Activated T-cell treated with anti-CD3 and anti-CD28 coated beads, Interleukin-2, amount 50 U/mL, for 24 hours (primary cell): ENCODE measurements at places on chromosomes 4 and X.

GRCh38 chr4:108336076-108336475, 167.3 kb upstream of the LEF1 start:
- DNase-seq = no peak

DNA sequence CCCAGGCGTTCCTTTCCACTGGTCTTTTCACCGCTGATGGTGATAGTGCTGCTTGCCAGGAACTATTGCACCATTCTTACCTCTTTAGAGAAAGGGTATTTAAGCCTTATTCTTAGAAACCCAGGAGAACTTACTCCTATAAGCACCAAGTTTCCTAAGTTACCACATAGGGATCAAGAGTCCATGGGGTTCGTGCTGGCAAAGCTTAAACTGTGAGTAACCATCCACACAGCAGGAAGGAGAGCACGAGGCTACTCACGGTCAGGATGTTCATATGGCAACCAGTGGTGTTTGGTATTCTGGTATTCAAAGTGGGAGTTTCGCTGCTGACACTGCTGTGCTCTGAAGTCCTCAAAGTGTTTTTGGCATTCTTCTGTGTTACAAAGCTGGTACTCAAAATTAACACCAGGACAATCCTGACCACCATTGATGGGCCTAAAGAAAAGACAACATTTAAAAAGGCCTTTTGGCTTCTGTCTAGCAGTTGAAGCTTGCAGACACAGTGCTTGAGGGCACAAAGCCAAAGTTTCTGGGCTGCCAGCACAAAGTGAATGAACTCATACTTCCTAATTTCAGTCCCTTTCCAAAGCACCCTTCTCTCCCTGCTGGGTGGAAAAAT, 256.9 kb downstream of the ADAMTS3 start:
- no peak for DNase-seq

DNA sequence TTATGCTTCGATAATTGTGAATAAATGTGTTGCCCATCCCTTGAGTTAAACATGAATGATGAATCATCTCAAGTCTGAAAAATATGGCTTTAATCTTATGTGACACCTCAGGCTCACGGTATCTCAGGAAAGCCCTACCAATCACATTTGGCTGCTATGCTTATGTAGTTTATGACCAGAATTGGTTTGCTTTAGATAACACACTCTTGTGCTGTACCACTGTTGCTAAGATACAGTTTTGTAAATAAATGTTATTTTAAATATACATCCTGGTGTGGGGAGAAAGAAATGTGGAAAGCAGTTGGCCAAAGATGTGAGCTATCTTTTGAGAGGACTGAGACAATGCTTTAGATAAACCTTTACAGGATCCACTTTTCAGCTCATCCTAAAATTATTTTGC, 63.2 kb downstream of the NPY1R start:
- no peak for DNase-seq

DNA sequence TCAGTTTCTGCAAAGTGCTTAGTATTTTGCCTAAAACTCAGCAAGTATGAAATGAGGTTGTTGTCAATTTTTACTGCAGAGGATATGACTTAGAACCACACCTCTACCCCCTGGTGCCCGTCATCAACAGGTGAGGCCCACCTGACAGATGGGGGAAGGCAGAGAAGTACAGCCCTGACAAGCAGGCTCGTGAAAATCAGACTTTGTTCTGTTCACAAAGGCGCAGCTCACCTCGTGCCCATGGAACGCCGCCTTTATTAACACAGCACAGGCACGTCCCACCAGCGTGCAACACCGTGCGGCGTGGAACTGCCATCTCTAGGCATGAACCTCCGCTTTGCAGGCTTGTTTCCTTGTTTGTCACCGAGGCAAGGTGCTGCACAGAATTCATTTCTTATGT, 13.3 kb downstream of the CYP4V2 start:
- DNase-seq = no peak

- DNase-seq = no peak
Observed at GRCh38 chr4:69984030-69984443, 11.7 kb upstream of the STATH start.

DNA sequence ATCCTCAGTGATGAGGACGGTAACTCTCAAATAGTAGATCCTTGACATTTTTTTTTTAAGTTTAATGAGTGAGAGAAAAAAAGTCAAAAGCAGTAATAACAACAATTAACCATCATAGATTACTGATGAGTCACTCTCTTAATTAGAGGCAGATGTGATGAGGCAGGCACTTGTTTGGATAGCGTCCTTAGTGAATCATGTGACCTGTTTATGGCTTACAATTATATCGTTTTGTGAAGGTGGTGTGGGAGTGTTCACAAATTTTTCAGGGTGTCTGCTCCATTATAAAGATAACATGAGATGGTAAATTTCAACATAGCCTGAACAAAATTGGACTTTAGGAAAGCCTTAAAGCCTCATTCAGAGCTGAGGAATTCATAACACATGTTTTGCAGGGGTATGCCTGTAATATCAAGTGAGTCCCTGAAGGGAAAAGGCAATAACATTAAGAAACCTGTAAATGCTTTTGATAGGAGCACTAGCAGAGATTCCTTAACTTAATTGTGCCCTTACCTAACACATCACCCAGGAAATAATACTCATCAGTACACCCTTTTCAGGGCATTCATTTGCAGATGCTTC, 51.9 kb upstream of the XIAP start:
- no peak for DNase-seq

- no peak for DNase-seq
Observed at GRCh38 chr4:39732728-39733127, 34.8 kb downstream of the UBE2K start.

DNA sequence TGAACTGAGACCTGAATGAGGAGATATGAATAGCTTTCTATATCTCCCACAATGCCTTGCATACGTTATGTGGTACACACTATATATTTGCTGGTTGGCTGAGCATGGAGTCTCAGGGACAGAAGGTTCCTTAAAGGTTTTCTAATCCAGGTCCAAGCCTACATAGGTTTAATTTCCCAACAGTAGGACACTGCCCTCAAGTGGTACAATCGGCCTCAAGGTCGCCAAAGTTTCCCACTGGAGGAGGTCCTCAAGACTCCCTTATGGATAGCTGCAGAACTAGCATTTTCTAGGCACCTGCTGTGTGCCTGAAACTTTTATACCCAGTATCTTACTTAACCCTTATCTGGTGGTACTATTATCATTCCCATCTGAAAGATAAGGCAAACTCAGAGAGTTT, 21.0 kb upstream of the EFNB1 start:
- no peak for DNase-seq

DNA sequence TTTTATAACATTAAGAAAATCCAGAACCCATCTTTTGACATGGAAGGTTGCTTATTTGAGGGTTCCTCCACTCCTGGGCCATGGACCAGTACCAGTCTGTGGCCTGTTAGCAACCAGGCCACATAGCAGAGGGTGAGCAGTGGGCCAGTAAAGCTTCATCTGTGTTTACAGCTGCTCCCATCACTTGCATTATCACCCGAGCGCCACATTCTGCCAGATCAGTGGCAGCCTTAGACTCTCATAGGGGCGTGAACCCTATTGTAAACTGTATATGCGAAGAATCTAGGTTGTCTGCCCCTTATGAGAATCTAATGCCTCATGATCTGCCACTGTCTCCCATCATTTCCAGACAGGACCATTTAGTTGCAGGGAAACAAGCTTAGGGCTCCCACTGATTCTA, 58.6 kb downstream of the NDST4 start:
- DNase-seq = no peak

DNA sequence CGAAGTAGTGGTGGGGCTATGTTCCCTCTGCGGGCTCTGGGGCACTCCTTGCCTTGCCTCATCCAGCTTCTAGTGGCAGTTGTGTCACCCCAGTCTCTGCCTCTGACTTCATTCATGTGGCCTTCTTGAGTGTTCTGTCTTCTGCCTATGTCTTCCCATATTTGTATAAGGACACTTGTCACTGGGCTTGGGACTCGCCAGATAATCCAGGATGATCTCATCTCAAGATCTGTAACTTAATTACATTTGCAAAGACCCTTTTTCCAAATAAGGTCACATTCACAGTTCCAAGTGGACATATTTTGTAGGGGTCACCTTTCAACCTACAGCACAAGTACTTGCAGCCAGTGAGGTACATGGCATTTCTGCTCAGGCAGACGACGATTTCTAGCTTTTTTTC, 30.3 kb upstream of the CLDN24 start:
- no peak for DNase-seq

DNA sequence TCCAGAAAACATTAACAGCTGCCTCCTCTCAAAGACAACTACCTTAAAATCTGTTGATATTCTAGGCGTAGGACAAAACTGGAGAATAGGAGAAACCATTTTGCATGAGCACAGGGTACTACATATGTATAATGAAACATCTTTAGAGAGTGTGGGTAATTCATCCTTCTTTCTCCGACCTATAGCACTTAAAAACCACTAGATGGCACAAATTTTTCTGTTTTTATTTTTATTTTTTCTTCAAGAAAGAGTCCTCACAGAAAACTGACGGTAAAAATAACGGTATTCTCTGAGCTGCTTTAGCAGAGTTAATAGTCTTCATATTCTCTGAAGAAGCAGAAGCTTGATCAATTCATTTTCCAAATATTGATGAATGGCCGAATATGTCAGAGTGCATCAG, 14.6 kb downstream of the SMIM31 start:
- no peak for DNase-seq

DNA sequence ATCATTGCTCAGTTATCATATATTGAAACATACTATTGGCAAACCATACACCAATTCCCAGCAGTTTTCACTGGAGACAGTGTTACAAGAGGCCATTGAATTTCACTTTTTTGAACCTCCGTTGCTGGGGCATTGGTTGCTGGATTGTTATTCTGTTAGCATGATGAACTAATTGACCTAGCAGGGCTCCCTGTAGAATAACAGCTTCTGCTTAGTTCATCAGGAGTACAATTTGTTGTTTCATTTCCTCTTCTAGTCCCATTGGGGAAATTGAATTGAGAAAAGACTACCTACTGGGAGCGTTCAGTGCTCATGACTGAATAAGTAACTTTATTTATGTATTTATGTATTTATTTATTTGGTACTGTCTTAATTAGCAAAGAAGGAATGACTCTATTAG, 151.6 kb downstream of the SLIT2 start:
- DNase-seq = no peak

DNA sequence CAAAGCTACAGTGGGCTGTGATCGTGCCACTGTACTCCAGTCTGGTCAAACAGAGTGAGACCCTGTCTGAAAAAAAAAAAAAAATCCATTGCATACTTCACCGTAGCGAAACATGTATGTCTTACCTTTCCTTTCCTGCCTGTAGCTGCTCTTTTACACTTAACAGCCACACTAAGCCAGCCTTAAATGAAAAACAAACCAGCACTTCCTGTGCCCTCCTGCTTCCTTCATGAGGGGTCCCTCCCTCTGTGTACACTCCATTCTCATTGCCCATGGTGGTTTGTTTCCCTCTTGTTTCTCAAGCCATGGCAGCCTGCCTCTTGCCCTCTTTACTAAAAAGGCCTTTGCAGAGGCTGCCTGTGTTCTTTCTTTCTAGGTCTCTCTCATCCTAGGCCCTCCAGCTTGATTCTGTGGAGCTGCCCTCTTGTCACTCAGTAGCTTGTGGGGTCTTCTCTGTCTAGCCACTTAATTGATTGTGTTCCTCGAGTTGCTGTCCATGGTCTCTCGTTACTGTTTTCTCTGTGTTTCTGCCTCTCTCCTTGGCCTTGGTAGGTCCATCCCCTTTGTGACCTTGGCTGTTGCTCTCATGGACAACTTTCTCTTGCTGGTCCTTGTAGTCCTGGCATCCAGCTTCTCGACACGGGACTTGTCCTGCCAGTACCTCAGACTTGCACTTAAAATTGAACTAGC, 52.1 kb upstream of the MSANTD1 start:
- DNase-seq = no peak

GRCh38 chr4:107792711-107793110, 32.0 kb upstream of the SGMS2 start:
- DNase-seq = no peak

DNA sequence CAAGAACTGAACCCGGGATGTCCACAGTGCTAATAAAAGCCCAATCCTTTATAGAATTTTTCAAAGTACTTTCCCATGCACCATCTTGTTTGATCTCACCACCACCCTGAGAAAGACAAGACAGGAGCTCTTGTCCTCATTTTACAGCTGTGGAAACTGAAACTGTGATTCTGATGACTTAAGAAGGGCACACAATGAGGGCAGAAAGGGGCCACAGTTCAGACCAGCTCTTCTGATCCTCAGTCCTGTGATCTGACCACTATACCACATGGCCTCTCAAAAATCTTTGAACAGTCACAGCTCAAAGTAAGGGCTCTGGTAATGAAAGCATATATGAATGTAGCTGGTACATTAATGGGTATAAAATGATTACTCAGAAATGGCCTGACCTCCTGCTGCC, 127.3 kb upstream of the CPEB2 start:
- no peak for DNase-seq

DNA sequence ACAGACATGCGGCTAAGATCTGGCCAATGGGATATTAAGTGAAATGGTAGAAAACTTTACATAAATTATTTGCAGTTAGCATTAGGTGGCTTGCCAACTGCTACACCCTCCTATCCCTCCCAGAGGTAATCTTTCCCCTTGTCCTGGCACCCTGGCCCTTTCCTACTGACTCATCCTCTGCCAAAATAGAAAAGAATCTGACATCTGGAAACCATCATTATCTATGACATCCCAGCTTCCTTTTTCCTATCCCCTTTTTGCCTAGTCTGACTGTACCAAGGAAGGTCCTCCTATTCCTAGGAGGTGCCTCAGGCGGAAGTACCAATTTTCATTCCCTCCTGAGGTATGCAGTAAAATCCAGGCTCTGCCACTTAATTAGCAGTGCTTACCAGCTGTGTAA, 163.6 kb upstream of the KLF3 start:
- DNase-seq = no peak

GRCh38 chr4:83129264-83129663, 14.7 kb upstream of the PLAC8 start:
- no peak for DNase-seq

GRCh38 chrX:9164086-9164485, 130.2 kb upstream of the FAM9B start:
- DNase-seq = no peak

DNA sequence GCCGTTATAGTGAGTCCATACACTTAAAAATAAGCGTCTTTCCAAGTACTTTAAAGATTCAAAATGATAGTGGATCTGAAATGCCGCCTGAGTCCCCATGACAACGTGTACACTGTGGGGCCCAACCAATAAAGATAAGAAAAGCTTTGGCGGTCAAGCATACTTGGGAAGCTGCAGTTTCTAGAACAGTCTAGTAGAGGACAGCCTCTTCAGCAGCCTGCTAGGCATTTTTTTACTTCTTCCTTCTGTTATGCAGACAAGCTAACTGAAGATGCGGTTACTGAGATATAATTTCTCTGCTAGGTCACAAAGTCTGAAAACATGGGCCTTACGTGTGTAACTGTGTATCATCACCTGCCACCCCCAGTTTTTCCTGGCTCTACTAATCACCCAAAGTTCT, 402 bp upstream of the UPRT start:
- no peak for DNase-seq

- DNase-seq = no peak
Observed at GRCh38 chr4:111836601-111837000, 308.7 kb upstream of the FAM241A start.

GRCh38 chr4:32334759-32335158, 1614.6 kb downstream of the PCDH7 start:
- DNase-seq = no peak

- no peak for DNase-seq
Observed at GRCh38 chr4:61771056-61771455, 570.9 kb downstream of the ADGRL3 start.

GRCh38 chrX:135688137-135688536, 25.3 kb upstream of the CT45A1 start:
- DNase-seq = no peak
